ENCODE measurements at places on chromosomes 12 and 14.
A peak's percentile ranks its signal among the peaks of the same experiment; 100 is the strongest.

GRCh38 chr12:9349888-9350885 lies 142.0 kb upstream of the PZP start:
- DNase-seq: no peak

GRCh38 chr14:85987907-85988306 lies 458.0 kb downstream of the FLRT2 start:
- no peak for DNase-seq

DNA sequence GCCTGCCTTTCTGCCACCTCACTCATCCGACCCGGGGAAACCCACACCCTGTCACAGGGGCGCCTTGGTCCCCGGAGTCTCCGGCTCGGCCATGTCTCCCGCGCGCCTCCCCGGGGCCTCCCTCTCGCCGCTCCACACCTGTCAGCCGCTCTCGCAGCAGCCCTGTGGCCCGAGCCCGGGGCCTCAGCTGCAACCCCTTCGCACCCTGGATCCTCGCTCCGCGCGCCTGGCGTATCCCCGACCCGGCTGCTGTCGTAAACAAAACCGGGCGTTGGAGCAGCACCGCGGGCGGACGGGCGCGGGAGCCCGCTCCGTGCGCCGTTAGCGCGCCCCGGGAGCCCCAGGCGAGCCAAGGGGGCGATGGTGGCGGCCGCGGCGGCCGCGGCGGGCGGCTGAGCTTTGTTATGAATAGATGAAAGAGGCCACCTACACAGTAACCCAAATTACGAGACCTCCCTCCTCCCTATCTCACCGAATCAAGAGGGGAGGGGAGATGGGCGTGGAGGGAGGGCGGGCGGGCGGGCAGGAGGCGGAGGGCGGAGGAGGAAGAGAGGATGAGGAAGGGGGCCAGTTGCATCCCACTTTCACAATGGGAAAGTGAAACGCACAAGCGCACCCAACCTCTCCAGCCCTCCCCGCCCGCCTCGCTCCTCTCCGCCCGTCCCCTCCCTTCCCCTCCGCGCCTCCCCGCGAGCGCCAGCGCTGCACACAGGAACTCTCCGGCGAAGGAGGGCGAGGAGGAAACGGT lies at the start of gene PLXNC1:
Gene PLXNC1 (plus strand): TSS at position 587 of the 748 bp plus-strand sequence. CDS start 395 bp downstream, outside the sequence.
- DNase-seq: peak; percentile 29

GRCh38 chr12:112418273-112418607 lies 507 bp upstream of the PTPN11 start:
- no peak for DNase-seq

GRCh38 chr12:57718641-57719528 lies 19.7 kb downstream of the AGAP2 start:
- DNase-seq: no peak

DNA sequence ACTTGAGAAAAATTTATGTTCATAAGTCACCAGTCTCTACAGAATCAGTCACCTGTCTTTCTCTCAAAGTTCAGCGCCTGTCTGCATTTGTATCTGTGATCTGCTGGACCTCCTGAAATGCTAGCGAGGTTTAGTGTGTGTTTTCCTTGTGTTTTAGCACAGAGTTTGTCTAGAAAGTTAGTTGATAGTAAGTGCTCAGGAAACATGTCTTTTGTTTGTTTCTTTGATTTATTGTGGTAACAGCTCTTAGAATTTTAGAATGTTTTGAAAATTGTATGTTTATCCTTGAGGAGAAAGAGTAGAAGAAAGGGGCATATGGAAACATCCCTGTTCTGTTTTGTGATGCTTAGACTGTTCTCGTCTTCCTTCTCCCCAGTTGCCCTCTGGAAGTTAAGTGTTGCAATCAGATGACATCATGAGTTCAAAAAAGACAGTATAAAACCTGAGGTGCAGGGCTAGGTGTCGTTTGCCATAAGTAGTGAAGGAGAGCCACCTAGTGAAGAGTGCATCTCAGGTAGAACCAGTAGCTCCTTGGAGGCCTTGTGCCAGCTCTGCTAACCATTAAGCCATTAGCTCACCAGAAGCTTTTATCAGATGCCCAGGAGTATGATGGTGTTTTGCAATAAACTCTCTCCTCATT lies 44.8 kb downstream of the FBXW8 start:
- DNase-seq: no peak

- DNase-seq: no peak
These were observed 2.9 kb upstream of the PTHLH start for GRCh38 chr12:27975222-27976136.

- no peak for DNase-seq
These were observed 177.9 kb downstream of the ETV6 start for GRCh38 chr12:11827091-11828061.

- DNase-seq: no peak
These were observed 79.4 kb downstream of the CCDC92 start for GRCh38 chr12:123893276-123893675.

DNA sequence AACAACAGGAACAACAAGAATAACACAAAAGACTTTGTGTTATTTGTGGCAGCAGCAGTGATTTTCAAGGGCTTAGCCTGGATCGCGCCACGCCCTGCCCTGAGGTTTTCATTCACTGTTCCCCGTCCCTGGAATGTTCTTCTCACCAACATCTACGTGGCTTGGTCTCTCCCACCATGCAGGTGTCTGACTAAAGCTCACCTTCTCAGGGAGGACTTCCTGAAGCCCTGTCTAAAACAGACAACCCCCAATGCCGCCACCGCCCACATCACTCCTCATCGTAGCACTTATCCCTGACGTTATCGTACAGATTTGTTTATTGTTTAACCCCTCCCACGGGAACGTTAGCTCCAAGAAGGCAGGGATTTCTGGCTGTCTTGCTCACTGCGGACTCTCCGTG lies 40.4 kb downstream of the P2RX4 start:
- no peak for DNase-seq

DNA sequence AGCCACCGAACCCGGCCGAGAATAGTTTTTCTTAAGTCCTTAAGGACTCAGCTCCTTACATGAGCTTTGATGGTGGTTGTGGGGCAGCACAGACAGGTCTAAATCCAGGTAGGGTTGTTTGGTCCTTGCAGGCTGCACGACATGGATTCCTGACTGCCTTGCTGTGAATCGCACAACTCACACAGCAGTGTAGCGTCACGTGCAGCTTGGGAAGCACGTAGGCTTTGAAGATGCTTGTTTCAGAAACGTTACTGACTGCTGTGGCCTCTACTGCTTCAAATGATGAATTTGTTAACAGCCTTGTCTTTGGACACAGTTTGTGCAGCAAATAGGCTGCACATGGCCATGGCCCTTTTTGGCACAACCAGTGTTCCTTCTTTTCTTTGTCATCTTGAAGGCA lies 29.9 kb downstream of the ZBTB42 start:
- no peak for DNase-seq

GRCh38 chr14:35632676-35633075 lies 98.7 kb downstream of the INSM2 start:
- no peak for DNase-seq

DNA sequence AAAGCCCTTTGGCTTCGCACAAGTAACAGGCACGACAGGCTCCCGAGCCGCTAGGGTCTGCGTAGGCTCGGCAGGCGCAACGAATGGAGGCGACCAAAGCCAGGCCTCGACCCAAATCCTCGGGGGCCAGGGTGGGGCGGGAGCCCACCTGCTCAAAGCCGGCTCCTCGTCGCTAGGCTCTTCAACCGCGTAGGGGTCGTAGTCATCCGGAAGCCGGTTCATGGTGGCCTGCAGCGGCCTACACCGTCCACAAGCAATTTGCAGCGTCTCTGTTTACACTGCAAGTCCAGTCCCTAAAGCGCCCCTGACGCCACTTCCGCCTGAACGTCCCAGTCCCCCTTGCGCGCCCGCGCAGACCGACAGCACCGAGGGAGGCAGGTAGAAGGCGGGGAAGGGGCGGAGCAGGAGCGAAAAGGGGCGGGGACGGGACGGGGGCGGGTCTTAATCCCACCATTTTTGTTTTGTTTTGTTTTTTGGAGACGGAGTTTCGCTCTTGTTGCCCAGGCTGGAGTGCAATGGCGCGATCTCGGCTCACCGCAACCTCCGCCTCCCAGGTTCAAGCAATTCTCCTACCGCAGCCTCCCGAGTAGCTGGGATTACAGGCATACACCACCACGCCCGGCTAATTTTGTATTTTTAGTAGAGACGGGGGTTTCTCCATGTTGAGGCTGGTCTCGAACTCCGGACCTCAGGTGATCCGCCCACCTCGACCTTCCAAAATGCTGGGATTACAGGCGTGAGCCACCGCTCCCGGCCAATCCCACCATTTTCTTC lies at the start of gene EAPP:
Gene EAPP (minus strand): TSS at position 295 of the 774 bp plus-strand sequence. CDS start 73 bp downstream, at position 222.
- DNase-seq: peak; percentile 91

DNA sequence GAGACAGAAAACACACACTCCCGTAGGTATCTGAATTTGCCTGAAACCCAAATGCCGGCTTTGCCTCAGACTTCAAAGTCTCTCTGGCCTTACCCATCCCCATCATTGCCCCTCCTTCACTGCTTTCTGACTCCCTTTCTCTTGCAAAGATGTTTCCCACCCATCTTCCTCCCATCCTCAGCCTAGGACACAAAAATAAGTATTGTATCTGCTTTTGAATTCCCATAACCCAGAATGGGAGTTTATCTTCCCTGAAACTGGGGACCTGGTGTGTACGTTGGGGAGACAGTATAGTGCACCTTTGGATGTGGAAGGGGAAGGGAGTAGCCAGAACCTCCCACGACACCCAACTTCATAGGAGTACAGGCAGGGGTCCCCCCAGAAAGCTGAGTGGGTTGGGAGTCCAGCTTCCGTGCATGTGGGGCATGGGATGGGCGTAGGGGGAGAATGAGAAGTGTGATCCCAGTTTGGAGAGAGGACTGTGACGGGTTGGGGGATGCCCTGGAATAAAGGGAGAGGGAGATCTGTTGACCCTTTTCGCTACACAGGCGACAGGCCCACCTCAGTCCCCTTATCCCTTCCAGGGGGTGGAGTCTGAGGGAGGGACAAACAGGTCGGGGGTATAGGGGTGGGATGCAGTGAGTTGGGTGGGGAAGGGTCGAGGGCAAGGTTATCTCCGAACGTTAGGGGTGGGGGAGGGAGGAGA lies 488 bp upstream of the KIF5A start:
- DNase-seq: no peak

DNA sequence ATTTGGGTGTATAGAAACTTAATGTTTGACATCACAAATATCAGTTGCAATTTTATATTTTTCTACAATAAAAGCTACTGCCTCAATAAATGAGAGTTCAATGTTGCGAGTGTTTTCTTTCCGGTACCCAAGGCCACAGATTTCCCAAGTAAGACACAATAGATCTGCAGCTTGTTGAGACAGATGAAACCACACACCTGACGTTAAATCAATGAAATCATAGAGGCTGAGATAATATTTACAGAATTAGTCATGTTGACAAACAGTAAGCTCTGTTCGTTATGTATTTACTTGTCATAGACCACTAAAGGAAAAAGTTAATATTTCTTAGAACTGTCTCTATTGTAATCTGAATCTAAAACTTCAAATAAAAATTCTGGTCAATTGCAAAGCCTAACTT lies 49.2 kb upstream of the PTHLH start:
- no peak for DNase-seq

GRCh38 chr14:74038020-74038859 lies 19.1 kb downstream of the BBOF1 start:
- no peak for DNase-seq
